Neural crest cell (in vitro differentiated cells): ENCODE measurements at places on chromosomes 11 and 22. TPM values are rescaled to one million over a fixed set of nuclear protein-coding genes. Genes with fewer than 3 reads are reported as not detected.

POU2AF1 gene
- total RNA-seq, result not detected in 2 replicates

GRCh38 chr22:46122980-46123693, 27.2 kb upstream of the PPARA start:
- H3K4me1 ChIP-seq, result no peaks in the 10 kb centered on the region
- H3K4me3 ChIP-seq, result no peak overlapping the region
- H3K27me3 ChIP-seq, result no peaks in the 10 kb centered on the region
- H3K27ac ChIP-seq, result no peak overlapping the region
- H3K36me3 ChIP-seq, result no peaks in the 10 kb centered on the region

GRCh38 chr11:123405123-123405592, 24.9 kb upstream of the GRAMD1B start:
- peaks cover 16% of the 10 kb centered on the region for H3K27me3 ChIP-seq
- H3K36me3 ChIP-seq, result no peaks in the 10 kb centered on the region
- peak overlapping the region; percentile 15 for H3K27ac ChIP-seq
- H3K4me3 ChIP-seq, result no peak overlapping the region
- H3K4me1 ChIP-seq, result peaks cover 35% of the 10 kb centered on the region
- no peak for DNase-seq

- DNase-seq, result no peak
- H3K4me1 ChIP-seq, result peaks cover 15% of the 10 kb centered on the region
- H3K27me3 ChIP-seq, result no peaks in the 10 kb centered on the region
- H3K4me3 ChIP-seq, result no peak overlapping the region
- no peak overlapping the region for H3K27ac ChIP-seq
- H3K36me3 ChIP-seq, result peaks cover 7% of the 10 kb centered on the region
These were observed 550.0 kb downstream of the MN1 start for GRCh38 chr22:27251563-27251962.

- H3K27ac ChIP-seq, result no peak overlapping the region
- no peak overlapping the region for H3K4me3 ChIP-seq
- no peaks in the 10 kb centered on the region for H3K4me1 ChIP-seq
- H3K36me3 ChIP-seq, result no peaks in the 10 kb centered on the region
- no peak for DNase-seq
- no peaks in the 10 kb centered on the region for H3K27me3 ChIP-seq
These were observed 12.2 kb downstream of the OR8D1 start for GRCh38 chr11:124301548-124301947.
